ENCODE measurements at places on chromosomes 3 and 15. TPM values are rescaled to one million over a fixed set of nuclear protein-coding genes. Genes with fewer than 3 reads are reported as not detected.
A peak's percentile ranks its signal among the peaks of the same experiment; 100 is the strongest.

The CFAP100 gene
- total RNA-seq, result not detected

The HRG gene
- not detected for total RNA-seq

The ISLR2 gene
- total RNA-seq, result not detected

The COL6A6 gene
- total RNA-seq, result not detected

The IL5RA gene
- not detected for total RNA-seq

The ISLR gene
- 0.53 TPM for total RNA-seq

The MUC4 gene
- not detected for total RNA-seq

The TPRG1 gene
- total RNA-seq, result 5.4 TPM

The DISP2 gene
- total RNA-seq, result 0.19 TPM

The HES1 gene
- 4.5 TPM for total RNA-seq

The MINAR1 gene
- 0.09 TPM for total RNA-seq

GRCh38 chr3:183189641-183190040 lies 27.1 kb upstream of the LAMP3 start:
- peak; percentile 35 for DNase-seq

DNA sequence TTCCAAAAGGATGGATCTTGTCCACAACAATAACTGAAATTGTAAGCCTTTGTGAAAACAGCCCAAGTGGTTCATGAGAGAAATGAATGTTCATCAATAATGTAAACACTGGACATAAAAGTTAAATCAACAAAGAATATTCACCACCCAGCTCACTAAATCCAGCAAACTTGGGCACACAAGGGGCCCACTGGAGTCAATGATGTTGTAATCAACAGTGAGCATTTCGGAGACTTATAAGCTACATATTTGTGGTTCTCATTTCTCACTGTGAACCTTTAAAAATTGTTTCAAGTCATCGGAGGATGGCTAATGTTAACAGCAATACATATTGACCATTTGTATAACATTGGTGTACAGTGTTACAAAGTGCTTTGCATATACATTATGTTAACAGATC lies 63.1 kb downstream of the VGLL4 start:
- DNase-seq, result no peak

- no peak for DNase-seq
These were observed 288.6 kb upstream of the CBLB start for GRCh38 chr3:106157411-106157810.

DNA sequence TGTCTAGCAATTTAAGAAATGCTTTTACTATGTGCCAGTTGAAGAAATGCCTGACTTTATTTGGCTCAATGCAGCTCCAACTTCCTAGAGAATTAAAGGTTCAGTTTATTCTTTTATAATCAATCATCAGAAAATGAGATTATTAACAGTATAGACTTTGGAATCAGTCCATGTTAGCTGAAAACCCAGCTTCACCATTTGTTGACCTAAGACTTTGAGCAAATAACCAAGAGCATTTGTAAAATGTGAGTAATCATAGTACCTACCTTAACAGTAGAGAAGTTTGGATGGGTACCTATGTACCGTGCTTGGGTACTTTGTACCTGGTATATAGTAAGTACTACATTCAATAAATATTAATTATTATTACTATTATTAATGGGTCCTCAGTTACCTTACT lies 105.9 kb downstream of the RARB start:
- no peak for DNase-seq

GRCh38 chr3:177789500-177789899 lies 592.2 kb upstream of the TBL1XR1 start:
- no peak for DNase-seq

DNA sequence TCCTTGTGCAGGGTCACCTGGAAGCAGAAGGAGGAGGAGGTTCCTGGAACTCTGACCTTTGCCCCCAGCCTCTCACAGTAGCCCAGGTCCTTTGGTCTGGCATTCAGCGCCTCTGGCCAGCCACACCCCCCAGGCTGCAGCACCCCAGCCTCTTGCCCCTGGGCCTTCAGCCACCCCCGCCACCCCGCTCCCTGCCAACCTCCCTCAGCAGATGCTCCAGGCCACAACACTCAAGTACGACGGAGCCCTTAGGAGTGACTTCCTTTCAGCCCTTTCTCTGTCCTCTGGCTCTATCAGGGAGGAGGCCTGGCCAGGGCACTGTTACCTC lies 45.2 kb downstream of the GRIP2 start:
- DNase-seq, result no peak

GRCh38 chr15:62818691-62819090 lies 223.9 kb upstream of the TPM1 start:
- no peak for DNase-seq

DNA sequence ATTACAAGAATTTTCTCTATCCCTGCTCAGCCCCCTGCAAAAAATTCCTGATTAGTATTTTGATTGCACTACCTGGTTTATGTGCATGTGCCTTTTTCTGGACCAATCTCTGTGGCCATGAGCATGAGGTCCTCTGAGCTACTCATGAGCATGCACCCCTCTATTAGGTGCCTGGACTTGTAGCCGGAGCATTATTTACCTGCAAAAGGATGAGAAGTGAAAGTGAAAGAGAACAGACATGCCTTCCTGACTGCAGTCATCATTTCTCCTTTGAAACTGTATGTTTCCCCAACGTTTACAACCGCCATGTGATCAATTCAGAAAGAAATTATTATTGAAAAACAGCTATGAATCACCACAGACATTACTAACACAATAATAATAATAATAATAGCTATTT lies 1008.8 kb downstream of the ROBO2 start:
- DNase-seq, result peak; percentile 15

GRCh38 chr3:156581033-156581432 lies 26.1 kb upstream of the SSR3 start:
- DNase-seq, result no peak

DNA sequence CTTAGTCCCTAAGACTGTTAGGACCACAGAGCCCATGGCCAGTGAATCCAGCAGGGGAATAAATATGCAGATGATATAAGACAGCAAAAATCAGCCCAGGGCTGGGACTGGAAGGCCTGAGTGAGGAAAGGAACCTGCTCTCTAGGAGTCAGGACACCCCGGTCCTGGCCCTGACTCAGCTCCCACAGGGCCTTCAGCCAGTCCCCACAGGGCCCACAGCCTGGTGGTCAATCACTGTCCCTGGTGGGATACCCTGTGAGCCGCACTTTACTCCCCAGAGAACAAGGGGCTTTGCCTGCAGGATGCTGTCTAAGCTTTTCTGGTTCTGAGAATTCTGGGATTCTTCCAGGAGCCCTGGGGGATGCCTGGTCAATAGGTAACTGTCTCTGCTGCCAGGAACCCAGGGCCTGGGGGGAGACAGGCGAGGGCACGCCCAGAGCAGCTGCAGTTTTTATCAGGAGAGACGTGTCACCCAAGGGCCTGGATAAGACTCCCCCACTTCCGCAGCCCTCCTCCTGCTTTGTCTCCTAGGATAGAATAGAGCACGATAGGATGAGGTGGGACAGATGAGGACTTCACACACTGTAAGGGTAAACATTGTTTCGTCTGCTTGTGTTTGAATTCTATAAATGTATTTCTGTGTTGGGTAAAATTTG lies 49.5 kb upstream of the MCF2L2 start:
- DNase-seq, result no peak

DNA sequence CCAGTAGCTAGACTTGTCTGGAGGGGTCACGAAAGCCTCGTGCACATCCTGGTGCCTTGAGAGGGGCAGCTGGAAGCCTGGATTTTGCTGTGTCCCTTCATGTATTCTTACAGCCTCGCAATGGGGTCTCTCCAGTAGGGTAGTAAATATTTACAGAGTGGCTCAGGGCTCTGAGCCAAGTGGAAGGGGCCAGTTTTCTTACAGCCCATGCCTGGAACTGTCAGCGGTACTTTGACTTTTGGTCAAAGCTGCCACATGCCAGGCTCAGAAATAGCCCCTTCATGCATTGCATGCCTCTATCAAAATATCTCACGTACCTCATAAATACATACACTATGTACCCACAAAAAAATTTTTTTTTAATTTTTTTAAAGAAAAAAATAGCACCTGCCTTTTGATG lies 119.2 kb downstream of the OSBPL10 start:
- no peak for DNase-seq

DNA sequence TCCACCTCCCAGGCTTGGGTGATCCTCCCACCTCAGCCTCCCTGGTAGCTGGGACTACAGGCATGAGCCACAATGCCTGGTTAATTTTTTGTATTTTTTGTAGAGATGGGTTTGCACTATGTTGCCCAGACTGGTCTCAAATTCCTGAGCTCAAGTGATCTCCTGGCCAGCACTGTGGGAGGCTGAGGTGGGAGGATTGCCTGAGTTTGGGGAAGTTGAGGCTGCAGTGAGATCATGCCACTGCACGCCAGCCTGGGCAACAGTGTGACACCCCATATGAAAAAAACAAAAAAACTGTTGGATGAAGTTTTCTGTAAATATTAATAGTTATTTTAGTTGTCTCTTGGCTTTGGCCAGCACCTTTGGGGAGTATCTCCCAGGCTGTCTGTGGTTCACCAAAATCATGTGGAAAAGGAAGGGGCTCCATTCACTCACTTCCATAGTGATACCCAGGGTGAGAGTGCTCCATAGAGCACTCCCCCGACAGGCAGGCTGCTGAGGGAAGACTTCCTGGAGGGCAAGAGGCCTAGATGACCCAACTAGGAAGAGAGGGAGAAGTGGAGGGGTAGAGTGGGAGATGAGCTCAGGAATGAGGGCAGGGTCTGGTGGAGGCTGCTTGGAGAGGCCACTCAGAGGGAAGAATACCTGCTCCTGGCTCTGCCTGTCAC lies 47.1 kb downstream of the CDC25A start:
- DNase-seq, result no peak

DNA sequence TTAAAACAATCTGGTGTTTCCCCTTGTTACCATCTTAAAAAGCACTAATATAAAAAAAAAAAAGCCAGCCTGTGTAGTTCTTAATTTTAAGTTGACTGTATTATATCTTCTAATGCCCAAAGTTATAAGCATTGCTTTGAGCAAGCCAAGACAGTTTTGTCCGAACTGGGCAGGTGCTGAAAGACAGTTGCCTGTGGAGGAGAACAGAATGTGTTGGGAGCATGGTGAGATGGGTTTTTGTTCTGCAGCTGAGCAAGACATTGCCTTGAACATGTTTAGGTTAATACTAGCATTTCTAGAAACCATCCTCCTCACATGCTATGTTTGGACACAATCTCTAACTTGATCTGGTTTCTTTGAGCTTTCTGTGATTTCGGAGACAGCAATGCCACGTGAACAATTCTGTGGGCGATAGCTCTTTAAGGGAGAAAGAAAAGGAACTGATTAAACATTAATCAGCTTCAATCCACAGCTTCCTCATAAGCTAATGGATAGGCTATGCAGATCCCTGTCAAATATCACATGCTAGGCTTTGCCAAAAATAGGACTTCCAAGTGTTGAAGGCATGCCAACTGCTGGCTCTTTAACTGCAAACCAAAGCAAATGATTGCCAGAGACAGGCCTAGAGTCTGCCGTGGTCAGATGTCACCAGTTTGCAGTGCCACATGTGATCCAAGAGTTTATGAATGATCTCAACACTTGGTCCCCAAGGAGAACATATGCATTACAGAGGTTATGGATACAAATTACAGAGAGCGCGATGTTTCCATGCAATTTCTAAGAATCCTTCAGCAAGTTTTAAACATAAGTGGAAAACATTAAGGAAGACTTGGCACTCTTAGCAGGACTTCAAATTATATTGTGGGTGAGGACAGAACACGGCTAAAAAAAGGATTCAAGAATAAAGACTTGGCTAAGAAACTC lies 428.1 kb downstream of the ROBO2 start:
- no peak for DNase-seq

- no peak for DNase-seq
These were observed 2.4 kb downstream of the CCR2 start for GRCh38 chr3:46356276-46356675.

GRCh38 chr3:183340222-183340621 lies 87.2 kb downstream of the B3GNT5 start:
- DNase-seq, result no peak

DNA sequence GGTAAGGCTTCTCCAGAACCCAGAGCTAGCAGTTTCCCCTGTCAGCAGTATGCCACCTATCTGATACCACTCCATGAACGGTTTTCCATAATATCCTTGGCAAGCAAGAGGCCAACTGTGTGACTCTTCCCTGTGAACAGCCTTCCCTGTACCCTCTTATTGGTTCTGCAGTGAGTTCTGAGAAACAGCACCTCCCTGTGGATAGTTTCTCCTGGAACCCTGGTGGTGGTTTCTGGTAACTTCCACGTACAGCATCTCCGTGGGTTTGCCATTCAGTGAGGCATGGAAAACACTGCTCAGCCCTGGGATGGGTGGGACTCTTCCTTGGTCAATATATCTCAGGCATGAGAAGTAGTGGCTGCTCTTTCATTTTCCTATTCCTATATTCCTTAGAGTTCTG lies 19.4 kb upstream of the SERPINI2 start:
- no peak for DNase-seq

DNA sequence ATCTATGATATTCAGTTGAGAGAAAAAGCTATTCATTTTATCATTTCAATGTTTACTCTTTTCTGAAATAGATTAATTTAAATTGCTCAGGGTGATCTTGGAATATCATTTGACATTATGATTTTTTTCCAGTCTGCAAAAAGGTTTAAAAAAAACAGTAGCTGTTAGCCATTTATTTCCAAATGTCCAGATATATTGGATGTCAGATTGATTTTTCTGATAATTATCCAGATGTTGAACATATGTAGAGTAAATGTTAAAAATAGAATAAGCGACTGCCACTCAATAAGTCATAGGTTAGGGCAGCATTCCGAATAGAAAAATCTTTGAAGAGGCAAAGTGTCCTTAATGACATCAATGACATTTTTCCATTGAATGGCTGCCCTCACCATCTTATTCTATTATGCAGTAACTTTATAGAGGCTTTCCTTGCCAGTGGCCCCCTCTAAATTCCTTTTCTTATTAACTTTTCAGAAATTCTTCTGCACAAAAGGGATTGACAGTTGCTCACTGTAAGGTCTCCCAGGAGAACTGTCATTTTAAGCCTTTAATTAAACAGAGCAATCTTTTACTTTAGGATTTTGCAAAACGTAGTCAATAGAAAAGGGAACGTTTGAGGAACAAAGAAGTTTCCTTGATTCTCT lies 316.5 kb downstream of the GBE1 start:
- no peak for DNase-seq

GRCh38 chr3:42911551-42911950 lies 5.6 kb downstream of the ZNF662 start:
- no peak for DNase-seq

GRCh38 chr3:185931777-185932612 lies 5.8 kb downstream of the TRA2B start:
- DNase-seq, result no peak

DNA sequence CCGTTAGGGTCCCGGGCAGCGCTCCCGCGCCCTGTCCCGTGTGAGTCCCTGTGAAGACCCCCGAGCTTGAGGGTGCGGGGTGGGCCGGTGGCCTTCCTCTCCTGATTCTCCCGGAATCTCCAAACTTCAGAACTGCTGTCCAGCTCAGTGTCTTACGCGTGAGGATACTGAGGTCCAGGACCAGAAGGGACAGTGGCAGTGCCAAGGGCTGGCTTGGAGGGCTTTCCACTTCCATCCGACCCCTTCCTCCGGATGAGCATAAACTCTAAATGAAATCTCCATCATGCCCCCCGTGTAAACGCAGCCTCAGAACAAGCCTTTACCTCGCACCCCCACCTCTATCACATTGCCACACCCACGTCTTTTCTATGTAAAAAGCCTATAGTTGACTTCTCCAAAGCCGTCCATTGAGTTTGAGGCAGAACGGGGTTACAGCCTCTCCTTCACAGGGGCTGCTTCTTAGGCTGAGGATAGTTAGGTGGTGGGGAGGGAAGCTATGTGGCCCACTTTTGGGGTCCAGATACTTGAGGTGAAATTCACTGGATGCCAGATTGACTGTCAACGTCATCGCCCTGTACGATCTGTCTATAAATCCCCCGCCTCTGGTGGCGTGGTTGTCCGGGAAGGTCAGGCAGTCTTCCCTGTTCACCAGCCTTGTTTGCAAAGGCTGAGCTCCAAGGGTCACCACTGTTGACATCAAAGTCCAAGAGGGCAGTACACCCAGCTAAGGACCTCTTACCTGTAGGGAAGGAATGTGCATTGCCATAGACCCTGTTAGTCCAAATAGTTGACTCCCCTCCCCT lies 1.1 kb downstream of the EDEM1 start:
- peak; percentile 18 for DNase-seq

Data from A172 (cell line).